Retinal pigment epithelial cell (primary cell): ENCODE measurements at places on chromosomes 1 and 21.
A peak's percentile ranks its signal among the peaks of the same experiment; 100 is the strongest.

- DNase-seq = no peak
Observed at GRCh38 chr1:47931395-47931794, 65.8 kb downstream of the TRABD2B start.

GRCh38 chr1:162561616-162562469, at the start of gene UAP1:
Gene UAP1 (plus strand): TSS chr1:162561722. CDS start chr1:162566069, 4,347 bp downstream.
- DNase-seq = no peak

- no peak for DNase-seq
Observed at GRCh38 chr1:20357796-20358195, 67.1 kb downstream of the VWA5B1 start.

GRCh38 chr1:37393173-37394120, 80.9 kb upstream of the ZC3H12A start:
- no peak for DNase-seq

DNA sequence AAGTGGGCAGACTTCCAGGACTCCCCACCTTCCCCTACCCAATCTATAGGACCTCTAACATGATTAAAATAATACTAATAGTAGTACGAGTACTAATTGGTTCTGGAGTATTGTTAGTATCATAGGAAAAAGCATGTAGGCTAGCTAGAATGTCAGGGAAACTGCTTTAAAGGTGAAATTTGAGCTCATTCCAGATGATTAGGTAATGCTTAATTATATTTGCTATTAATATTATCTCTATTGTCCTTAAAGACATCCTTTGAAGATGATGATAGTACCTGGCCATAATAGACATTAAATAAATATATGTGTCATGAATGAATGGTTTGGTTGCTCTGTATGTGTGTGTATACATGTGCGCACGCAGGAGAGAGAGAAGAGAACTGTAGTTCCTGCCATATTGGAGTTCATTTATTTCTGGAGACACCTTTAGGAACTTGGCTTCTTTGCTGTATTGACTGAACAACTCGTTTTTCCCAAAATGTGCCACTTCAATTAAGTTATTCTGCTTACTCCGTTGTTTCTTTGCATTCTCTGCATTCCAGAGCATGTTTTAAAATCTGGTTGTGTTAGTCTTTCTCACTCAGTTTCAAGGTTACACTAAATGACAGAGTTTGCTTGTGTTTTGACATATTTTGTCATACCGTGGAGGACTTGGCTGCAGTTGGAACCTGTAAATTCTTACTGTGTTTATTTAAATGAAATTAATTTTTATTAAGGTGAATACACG, 117.1 kb downstream of the OSBPL9 start:
- no peak for DNase-seq

DNA sequence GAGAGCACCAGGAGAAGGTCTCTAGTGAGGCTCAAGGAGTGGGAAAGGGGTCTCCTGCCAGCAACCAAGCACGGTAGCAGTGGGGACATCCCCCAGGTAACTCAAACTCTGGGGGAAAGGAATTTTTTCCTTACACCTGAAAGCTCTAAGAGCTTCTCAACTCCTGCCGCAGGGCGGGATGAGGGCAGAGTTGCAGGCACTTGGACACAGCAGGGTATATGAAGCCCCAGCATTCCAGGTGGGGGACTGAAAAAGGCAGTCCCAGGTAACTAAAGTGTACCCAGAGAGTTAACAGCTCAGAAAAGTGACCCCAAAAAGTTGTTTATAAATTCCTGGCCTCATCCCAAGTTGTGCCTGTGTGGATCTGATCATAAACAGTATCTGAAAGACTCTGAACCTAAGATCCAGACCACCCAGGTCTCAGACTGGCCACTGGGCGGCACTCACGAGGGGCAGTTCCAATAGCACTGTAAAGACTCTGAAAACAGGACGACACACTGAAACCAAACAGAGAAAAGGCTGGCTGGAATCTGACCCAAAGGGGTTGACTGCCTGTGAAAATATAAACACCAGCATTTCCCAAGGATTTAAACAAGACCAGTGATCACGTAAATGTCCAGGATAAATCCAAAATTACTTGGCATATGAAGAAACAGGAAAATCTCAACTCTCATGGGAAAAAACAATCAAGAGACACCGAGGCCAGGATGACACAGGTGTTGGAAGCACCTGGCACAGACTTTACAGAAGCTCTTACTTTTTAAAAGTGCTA, 47.5 kb downstream of the HSF2BP start:
- peak; percentile 62 for DNase-seq

GRCh38 chr1:44326821-44327465, 28.1 kb downstream of the ERI3 start:
- no peak for DNase-seq

DNA sequence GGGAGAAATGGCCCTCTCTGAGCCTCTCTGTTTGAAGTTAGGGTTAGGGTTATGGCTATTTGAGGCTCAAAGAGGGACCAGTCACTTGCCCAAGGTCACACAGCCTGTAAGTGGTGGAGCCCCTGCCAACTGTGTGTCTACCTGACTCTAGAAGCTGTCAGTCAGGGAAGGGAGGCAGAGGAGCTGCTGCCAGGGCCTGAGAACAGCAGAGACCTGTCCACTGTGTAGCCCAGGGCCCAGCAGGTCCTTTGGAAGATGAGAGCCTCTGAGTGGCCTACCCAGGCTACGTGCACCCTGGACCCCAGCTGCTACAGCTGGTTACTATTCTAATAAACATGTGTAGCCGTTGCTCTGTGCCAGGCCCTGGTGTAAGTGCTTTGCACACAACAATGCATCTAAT, 15.1 kb upstream of the EDN2 start:
- DNase-seq = no peak

DNA sequence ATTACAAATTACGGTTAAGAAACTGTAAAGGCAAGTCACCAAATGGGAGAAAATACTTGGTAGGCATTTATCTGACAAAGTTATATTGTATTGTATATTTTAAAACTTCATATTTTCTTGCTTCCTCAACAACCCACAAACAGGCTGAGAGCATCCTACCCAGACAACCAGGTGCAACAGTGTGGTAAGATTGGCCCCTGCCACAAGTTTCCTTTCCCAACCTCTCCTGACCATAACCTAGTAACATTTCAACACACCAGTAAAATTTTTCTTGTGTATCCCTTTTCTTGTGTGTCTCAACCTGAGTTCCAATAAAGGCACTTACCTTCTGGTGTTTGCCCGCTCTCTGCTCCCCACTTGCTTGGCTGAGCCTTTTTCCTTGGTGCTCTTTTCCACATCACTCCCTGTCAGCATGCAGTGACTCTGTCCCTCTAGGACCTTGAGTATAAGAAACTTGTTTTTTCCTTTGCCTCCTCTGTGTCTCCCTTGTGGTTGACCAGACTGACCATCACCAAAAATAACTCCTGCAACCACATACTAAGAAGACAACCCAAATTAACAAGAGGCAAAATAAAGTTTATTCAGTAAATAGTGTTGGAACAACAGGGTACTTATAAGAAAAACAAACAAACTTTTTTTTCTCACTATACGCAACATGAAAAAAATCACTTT, 40.9 kb downstream of the FCRL3 start:
- DNase-seq = no peak
